ENCODE measurements at places on chromosomes 7 and 10.

GRCh38 chr7:41694495-41694894 is 8.4 kb downstream of the INHBA start:
- DNase-seq: no peak

DNA sequence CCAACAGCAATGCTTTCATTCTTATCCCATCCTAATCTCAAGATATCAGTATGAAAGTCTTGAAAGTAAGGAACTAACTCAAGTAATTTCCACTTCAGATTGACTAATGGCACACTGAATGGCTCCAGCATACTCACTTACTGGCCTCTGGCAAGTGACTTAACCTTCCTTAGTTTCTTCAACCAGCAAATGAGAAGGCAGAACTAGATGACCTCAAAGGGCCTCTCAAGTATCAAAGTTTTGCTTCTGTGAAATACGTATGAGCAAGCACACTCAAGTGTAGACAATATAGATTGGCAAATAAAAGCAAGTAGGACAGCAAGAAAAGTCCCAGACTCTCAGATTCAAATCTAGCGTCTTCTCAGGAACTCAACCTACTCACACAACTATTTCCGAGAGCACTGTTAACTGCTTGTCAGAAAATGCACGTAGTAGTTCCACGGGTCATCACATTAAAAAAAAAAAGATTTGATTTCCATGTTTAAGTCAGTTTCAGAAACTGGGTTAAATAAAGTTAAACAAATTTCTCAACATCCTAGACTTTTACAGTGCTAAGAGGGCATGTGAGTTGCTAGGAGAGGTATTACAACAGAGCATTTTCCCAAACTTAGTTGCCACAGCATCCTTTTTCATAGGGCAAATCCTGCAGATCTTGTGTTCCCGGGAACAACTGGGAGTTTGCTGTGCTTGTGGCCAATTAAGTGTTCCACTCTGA is 276.9 kb upstream of the KLF14 start:
- peak; percentile 49 for DNase-seq

DNA sequence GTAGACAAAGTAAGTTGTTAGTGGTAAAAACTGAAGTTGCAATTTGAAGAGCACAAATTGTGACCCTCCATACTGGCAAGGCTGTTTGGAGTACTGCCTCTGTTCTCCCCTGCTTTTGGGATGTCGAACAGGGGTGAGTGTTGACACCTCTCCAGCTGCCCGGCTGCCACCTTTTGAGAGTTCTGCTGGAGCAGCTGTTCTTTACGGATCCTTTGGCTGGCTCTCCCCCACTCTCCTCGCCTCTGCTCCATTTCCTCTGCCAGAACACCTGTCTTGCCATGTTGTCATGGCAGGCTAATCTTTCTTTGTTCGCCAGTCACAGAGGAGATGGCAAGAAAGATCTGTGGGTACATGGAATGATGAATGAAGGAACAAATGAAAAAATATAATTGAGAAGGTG is 34.9 kb downstream of the INSYN2A start:
- DNase-seq: no peak

GRCh38 chr7:93028610-93029009 is 89.2 kb downstream of the SAMD9 start:
- DNase-seq: no peak

DNA sequence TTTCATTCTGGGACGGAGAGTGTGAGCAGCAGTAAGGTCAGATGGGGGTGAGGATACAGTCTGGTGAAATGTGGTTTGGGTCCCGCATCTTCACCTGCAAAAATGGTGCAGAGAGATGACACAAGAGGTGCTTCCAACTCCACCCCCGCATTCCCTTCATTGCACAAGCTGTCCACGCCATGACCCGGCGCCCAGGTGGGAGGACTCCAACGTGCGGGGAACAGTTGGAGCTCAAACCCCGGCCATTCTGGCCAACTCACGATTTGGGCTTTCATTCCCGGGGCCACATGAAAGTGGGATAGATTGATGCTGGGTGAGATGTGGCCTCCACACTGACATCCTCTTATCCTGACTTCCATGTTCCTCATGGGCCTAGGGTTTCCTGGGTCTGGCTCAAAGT is 34.6 kb upstream of the ZNF273 start:
- no peak for DNase-seq

DNA sequence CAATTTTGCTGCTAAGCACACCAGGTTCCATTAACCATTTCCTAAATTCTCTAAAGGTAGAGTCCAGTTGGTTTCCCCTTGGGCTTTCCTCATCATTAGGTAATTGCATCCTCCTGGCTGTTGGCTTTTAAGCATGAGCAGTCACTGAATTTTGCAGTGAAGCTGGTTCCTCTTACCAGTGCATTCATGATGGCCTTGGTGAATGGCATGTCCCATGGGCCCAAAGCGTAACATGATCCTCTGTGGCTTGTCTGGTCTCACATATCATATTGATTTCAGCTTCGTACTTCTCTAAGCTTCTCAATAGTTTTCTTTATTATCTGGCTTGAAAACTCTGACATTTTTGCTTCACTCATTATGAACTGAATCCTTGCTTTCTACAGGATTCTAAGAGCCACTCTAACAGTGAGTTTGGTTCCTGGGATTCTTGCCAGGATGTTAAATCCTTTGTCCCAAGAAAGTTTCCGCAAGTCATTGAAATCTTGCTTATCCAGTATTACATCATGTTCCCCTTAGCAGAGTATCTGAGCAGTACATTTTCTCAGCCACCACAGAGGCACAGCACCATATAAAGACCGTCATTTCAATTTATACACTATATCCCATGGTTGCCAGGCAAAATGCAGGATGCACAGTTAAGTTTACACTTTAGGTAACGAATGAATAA is 134.2 kb downstream of the PTN start:
- DNase-seq: no peak

DNA sequence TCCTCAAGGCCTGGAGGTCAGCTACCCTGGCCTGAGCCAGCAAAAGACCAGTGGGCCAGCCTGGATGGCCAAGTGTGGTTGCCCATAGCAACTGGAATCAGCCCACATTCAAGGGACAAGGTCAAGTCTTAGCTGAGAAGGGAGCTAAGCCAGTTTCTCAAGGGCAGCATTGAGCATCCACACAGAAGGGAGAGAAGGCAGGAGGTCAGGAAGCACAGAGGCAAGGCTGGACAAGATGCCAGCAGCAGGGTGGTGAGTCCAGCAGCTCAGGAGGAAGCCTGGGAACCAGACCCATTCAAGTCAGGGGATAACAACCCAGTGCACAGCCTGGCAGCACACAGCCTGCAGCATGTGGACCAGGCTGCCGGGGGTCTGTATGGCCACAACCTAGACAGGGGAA is 54.0 kb upstream of the ZMIZ1 start:
- no peak for DNase-seq

- no peak for DNase-seq
Observed at GRCh38 chr7:93973134-93973533, 31.0 kb downstream of the BET1 start.

- DNase-seq: no peak
Observed at GRCh38 chr10:102795453-102796406, 41.5 kb downstream of the CYP17A1 start.

GRCh38 chr7:153433223-153433622 is 619.0 kb upstream of the DPP6 start:
- no peak for DNase-seq

- DNase-seq: no peak
Observed at GRCh38 chr10:89580243-89580642, 44.8 kb upstream of the SLC16A12 start.

GRCh38 chr7:43112941-43113621 is 634 bp downstream of the HECW1 start:
- DNase-seq: no peak

GRCh38 chr7:96014617-96015016 is 242.3 kb downstream of the DYNC1I1 start:
- DNase-seq: no peak

- no peak for DNase-seq
Observed at GRCh38 chr10:13414855-13415254, 66.8 kb upstream of the SEPHS1 start.

DNA sequence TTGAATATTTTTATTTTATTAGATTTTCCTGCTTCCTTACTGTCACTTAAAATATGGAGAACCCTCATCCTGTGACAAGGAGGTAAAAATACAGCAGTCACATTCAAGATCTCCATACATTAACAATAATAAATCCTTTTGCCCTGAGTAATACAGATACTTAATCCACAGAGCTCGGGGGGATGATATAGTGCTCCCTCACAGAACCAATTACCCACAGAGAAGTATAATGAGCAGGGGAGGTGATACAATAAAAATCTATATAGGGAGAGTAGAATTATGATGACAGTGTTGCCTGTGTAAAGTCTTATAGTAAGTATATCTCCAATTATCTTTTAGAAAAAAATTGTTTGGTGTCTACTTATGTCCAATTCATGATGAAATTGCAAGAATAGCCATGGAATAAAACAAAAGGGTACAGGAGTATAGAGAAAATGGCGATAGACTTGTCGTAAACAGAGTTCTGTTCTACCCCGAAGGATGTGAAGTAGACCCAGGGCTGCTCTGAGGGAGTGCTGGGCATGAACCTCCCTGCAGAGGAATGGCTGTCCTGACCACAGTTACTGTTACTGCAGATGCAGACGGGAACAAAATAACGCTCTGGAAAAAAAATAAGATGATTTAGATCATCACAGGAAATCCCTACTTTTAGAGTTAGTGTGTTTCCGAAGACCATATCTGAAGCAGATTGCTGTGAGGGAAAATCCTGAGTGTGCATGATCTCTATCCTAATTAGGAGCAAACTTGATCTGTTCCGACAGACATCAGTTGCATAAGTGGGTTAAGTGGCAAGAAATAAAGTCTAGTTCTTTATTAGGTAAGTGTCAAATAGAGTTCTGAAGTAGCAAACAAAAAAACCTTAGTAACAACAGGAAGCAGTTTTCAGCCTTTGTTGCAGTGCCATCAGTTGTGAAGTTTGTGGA is 123.7 kb downstream of the KAT6B start:
- DNase-seq: no peak

- DNase-seq: no peak
Observed at GRCh38 chr10:101535949-101536348, 52.1 kb downstream of the POLL start.

- no peak for DNase-seq
Observed at GRCh38 chr10:8835453-8836167, 781.1 kb downstream of the GATA3 start.

DNA sequence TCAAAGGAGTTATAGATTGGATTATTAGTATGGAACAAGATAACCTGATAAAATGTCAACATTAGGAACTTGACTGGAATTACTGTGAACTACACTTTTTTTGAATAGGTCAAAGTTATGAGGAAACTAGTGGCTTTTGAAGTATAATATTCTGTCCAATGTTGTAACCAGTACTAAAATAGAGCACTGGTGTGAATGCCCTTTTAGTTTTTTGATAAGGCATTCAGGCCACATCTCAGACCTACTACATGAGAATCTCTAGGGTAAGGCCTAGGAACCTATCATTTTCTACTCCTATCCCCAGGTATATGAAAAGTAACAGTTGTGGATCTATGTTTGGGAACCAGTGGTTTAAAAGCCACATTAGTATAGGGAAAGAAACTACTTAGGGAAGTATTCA is 16.4 kb downstream of the KMT2E start:
- DNase-seq: no peak

GRCh38 chr10:77494327-77494726 is 143.3 kb downstream of the KCNMA1 start:
- no peak for DNase-seq

DNA sequence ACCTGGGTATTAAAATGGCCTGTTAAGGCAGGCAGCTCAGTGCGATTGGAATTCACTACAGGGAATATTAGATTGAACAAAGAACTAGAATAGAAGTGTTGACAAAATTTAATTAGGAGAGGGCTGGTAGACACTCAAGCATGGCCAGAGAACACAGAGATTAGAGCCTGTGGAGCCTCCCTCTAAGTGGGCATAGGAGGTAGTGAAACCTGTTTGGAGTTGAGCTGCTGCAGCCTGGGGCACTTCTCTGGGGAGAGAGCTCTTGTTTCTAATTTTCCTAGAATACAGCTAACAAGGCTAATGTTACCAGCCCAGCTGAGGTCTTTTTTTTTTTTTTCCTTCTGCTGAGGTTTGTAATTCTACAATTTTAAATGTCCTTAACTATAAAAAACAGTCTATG is 46.4 kb downstream of the TMEM168 start:
- no peak for DNase-seq

- DNase-seq: no peak
Observed at GRCh38 chr7:141752634-141753033, 11.3 kb upstream of the TAS2R3 start.

DNA sequence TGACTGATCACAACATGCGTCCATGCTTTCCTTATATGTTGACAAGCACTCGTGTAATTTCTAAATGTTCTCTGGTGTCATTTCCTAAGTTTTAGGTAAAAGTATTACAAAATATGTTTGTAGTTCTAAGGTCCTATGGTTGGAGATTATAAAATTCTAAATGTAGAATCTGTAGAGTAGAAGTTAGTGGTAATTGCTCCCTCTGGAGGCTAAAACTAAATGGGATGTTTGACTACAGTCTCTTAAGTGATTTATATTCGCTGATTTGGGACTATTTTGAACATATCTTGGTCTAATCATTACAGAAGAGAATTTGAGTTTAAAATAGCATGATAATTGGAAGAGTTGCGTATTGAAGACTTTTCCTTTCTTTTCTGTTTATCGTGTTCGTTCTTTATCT is 74.1 kb downstream of the ZMYND11 start:
- no peak for DNase-seq

- no peak for DNase-seq
Observed at GRCh38 chr10:104680467-104681401, 39.6 kb downstream of the SORCS3 start.
